ENCODE measurements at places on chromosomes 2 and 18.

- no peak for DNase-seq
Observed at GRCh38 chr18:56202678-56203077, 435.7 kb downstream of the TXNL1 start.

GRCh38 chr18:52700816-52701215 is 360.8 kb downstream of the DCC start:
- DNase-seq, result no peak

DNA sequence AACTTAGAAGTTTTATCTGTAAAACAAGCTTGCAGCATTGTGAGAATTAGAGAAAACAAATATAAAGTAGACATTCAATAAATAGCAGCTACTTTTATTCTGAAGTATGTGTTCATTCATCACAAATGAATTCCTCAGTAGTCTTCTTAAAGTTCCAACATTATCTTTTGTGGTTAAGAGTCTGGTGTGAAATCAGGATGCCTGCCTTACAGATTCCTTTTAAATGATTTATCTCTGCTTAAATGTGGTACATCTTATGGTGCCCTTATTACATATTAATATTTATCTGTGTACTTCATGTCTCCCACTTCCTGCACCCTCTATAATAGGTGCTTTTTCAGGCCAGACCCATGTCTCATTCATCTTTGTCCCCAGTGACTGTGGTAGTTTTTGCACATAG is 595.0 kb downstream of the STK39 start:
- no peak for DNase-seq

- DNase-seq, result no peak
Observed at GRCh38 chr2:157911246-157911645, 35.1 kb upstream of the ACVR1 start.

DNA sequence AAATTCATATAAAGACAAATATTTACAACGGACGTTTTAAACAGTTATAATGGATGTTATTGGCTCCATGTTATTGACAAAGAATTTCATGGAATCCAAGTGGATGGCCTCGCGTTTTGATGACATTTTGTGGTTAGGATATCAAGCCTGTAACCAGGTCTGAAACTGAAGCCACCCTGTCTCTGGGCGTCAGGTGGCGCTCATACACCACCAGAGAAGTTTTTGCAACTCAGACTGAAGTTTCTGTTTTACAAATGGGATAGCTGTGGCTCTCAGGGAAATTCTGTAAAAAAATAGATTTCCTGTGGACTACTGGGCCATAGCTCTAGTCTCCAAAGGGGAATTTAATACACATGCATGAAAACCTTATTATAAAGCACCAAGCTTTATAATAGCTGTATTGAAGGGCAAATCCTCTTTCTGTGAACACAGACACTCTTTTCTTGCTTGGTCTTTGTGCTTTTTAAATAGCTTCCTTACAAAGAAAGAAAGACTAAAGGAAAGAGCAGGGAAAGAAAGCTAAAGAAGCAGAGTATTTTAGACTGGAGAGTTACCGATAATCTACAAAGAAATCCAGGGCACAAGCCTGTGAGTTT is 86.7 kb downstream of the C18orf54 start:
- peak; percentile 64 for DNase-seq

- no peak for DNase-seq
Observed at GRCh38 chr2:219918254-219918653, 290.8 kb downstream of the SLC4A3 start.

DNA sequence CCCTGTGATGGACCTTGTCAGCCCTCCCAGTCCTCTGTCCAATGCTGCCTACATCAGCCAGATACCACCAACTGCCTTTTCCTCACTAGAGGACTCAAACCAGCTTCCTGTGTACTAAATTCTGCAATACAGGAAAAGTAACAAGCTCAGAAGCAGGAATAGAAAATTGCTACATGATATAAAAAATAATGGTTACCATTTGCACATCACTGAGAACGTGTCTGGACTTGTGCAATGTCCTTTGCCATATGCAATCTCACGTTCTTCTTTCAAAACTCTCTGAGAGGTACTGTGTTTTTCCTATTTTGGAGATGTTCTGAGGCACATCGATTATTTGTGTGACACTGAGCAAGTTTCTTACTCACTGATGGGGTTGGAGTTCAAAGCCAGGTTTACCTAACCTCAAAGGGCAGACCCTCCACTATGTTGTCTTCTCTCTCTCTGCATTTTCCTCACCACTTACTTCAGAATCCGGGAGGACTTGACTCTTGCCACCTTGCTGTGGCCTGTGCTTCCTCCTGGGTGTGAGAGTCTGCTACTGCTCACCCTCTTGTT is 12.1 kb downstream of the UPP2 start:
- DNase-seq, result no peak

DNA sequence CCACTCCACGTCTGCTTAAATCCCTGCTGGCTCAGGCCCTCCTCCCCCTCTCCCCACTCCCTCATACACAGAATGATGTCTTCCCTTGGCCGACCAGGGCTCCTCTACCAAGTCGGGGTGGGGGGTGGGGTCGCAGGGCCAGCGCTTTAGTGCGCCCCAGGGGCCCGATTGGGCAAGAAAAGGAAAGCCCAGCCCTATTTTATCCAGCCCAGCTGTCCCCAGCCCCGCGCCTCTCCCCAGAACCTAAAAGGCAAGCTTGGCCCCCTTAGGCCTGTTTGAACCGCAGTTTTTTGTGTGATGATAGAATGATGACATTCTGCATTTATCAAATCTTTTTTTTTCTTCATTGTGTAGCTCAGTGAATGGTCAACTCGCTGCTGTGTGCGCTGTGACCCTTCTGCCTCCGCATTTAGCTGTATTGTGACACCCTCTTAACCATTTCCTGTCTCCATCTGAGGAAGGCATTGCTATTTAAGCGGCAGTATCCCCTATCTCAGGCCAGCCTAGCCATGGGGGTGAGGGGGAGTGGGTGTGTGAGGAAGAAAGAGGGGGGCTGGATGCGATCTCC is 231.4 kb downstream of the HAUS1 start:
- DNase-seq, result peak; percentile 21

DNA sequence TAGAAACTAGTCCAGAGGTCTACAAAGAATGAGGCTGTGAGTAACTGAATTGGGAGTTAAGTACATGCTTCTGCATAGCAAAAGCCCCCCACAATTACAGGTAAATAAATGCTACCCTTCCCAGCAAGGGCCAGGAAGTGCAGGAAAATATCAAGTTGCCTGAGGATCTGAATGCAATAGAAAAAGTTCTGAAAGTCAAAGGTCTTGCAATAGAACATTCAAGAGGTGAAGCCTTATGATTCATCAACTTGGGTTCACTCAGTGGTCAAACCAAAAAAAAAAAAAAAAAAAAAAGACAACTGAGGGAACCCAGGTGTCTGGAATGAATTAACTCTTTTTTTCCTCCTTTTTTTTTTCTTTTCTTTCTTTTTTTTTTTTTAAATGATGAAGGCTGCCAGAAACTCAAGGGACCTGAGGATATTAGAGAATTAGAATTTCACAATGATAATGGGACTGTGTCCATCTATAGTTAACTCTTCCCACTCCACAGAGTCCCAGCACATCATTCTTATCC is 42.9 kb upstream of the RFX8 start:
- DNase-seq, result peak; percentile 32

- DNase-seq, result no peak
Observed at GRCh38 chr2:9256147-9256546, 49.5 kb downstream of the ASAP2 start.

GRCh38 chr2:33072614-33073013 is 125.9 kb downstream of the LTBP1 start:
- DNase-seq, result no peak

GRCh38 chr2:107430006-107430405 is 396.7 kb upstream of the RGPD4 start:
- DNase-seq, result no peak

- no peak for DNase-seq
Observed at GRCh38 chr18:48940854-48941611, 9.7 kb downstream of the SMAD7 start.

DNA sequence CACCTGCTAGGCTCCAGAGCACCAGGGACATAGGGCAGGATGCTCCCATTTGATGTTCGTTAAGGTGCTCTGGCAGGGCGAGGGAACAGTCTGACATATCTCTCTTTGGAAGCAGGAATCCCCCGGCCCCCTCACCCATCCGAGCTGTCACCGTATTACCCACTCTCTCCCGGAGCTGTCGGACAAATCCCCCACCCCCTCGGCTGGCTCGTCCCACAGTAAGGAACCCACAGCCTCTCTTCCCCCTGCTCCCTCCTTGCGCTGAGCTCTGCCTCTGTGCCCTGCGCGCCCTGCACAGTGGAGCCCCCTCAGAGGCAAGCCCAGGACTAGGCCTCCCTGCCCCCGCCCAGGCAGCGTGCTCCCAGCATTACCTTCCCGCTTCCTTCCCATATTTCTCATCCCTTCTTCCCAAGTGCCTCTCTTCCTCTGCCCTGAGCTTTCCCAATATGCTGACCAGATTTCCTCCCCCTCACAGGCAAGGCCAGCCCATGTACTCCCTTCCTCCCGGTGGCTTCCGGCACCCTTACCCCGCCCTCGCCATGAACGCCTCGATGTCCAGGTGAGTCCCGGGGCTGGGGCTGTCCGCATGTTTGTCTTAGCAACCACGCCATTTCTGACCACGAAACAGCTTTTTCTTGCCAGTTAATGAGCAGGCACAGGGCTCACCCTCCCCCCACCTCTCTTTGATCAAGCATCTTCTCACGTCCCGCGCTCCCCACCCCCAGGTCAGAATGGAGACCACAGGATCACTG is 23.8 kb downstream of the TGOLN2 start:
- DNase-seq, result no peak

DNA sequence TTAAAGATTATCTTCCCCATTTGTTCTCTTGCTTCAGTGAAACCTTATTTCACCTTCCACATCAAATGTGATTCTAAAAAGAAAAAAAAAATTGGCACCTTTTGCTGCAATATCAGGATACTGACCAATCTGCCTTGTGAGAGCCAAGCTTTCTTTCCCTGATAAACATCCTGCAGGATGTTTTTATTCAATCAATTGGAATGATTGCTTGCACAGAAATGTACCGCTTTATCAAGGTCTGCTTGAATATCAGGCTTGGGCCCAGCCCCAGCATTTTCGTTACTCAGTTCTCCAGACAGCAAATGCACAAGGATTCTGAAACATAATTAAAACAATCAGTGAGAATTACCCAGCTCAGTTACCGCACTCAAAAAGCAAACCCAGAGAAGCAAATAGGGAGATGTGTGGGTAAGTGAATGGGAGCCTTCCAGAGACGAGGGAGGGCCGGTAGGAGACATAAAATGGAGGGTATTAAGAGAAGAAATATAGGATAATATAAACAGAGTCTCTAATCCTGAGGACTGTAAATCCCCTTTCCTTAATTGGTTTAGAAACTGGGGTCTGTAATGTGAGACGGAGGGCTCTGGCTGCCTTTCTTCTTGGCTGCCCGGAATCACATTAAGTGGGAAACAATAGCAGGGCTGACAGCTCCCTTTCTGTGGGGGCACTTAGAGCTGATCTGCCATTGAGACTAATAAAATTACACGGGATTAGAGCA is 291.8 kb downstream of the ICOS start:
- DNase-seq, result no peak

DNA sequence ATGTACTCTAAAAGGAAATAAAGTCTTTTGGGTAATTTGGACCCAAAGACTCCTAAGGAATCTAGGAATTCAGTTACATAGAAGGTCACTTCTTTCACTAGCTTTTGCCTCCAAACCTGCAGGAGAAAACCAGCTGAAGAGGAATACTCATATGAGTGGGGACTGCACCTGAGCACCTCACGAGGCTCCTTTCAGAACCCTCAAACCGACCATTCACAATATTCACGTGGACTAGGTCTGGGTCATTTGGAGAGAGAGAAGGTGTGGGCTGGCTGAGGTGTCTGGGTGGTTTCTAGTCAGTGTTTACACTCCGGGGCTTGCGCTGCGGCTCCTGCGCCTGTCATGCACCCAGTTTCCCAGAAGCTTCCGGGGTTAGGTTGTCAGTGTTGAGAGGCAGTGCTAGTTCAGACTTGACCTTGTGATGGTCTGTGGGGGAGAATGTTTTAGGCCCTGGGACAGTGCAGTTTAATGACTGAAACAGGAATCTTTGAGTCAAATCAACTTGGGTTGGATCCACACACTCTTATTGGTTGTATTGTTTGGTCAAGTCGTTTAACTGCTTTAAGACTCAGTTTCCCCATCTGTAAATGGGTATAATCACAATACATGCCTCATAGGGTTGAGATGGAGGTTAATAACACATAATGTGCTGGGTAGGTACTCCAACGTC is 78.4 kb downstream of the LIMS1 start:
- DNase-seq, result no peak

DNA sequence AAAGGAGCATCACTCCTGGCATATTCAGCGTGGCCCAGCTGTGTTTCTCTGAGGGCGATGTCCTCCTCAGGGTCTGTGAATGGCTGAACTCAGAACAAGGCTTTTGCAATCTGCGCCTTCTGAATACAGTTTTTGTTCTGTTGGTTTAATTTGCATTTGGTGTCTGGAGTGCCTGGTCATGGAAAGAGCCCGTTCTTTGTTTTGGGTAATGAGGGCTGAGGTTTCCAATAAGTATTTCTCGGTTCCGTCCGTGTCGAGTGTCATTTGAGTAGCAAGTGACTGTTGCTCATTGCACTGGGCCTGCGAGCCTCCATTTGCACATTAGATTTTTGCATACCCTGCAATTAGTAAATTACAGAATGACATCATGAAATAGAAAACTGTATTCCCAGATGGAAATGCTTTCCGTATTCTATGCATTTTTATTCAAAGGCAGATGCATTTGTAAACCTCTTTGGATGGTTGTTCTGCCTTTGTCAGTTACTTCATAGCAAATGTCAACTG is 57.3 kb downstream of the NEDD4L start:
- no peak for DNase-seq

DNA sequence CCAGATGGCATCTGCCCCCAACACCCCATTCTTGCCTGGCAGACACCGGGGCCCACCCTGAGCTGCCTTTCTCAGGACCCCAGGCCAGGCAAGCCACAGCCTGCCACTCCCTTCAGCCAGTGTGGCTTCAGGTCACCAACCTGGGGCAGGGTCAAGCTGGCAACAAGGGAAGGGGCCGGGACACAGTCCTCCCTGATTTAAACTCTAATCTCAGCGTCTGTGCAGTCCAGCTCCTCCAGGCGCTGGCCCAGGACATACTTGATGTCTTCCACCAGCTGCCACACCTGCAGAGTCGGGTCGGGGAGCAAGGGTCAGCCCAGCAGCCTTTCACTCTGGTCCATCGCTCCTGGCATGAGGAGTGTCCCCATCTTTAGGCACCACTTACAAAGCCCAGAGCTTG is 29.0 kb upstream of the ALPP start:
- DNase-seq, result no peak

- DNase-seq, result peak; percentile 9
Observed at GRCh38 chr2:203949228-203949627, 12.7 kb downstream of the ICOS start.

GRCh38 chr2:149169656-149170055 is 131.2 kb downstream of the LYPD6B start:
- DNase-seq, result peak; percentile 19

GRCh38 chr2:105590780-105591660 is 153.7 kb upstream of the NCK2 start:
- no peak for DNase-seq

- DNase-seq, result no peak
Observed at GRCh38 chr2:83633423-83633822, 825.7 kb downstream of the SUCLG1 start.

- no peak for DNase-seq
Observed at GRCh38 chr18:36532815-36533214, 235.3 kb downstream of the FHOD3 start.

- DNase-seq, result no peak
Observed at GRCh38 chr2:219059725-219060682, 717 bp downstream of the IHH start.

GRCh38 chr18:40907842-40908241 is 1047.2 kb upstream of the PIK3C3 start:
- no peak for DNase-seq

Data from RKO (cell line).